ENCODE measurements at places on chromosomes 3 and 15. TPM values are rescaled to one million over a fixed set of nuclear protein-coding genes. Genes with fewer than 3 reads are reported as not detected.

The CELF6 gene
- 0.65 TPM for total RNA-seq

The TPRG1 gene
- 0.46 TPM for total RNA-seq

The NR1I2 gene
- total RNA-seq = not detected

The ZNF860 gene
- total RNA-seq = 0.55 TPM

The TLR9 gene
- total RNA-seq = not detected

The IL17RB gene
- total RNA-seq = 0.24 TPM

The ATP13A4 gene
- 0.27 TPM for total RNA-seq

All from osteocyte (in vitro differentiated cells).